ENCODE measurements at places on chromosomes 1 and 21.

GRCh38 chr1:84571150-84571535 is 3.1 kb downstream of the CTBS start:
- no peak for DNase-seq

GRCh38 chr1:15156807-15157380 is 3.3 kb downstream of the TMEM51 start:
- no peak for DNase-seq

GRCh38 chr21:31281561-31281960 is 62.5 kb downstream of the TIAM1 start:
- DNase-seq = no peak

GRCh38 chr1:230800891-230801840 is 54.0 kb downstream of the CAPN9 start:
- DNase-seq = no peak

- no peak for DNase-seq
Observed at GRCh38 chr21:25179116-25179515, 428.2 kb downstream of the MRPL39 start.

DNA sequence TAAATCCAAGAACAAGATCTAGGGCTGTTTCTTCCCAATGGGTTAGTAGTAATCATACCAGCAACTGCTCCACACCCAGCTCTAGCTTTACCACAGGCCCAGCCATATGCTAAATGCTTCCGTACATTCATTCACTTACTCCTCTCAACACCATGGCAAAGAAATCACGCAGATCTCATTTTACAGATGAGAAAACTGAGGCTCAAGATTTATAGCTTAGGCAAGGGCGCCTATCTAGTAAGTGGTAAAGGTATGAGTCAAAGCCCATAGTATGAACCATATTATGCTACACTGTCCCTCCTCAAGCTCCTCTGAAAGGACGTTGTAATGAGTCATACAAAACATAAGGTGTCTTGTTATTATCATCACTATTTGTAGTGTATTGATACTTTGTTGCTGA is 82.2 kb downstream of the NIBAN1 start:
- no peak for DNase-seq

DNA sequence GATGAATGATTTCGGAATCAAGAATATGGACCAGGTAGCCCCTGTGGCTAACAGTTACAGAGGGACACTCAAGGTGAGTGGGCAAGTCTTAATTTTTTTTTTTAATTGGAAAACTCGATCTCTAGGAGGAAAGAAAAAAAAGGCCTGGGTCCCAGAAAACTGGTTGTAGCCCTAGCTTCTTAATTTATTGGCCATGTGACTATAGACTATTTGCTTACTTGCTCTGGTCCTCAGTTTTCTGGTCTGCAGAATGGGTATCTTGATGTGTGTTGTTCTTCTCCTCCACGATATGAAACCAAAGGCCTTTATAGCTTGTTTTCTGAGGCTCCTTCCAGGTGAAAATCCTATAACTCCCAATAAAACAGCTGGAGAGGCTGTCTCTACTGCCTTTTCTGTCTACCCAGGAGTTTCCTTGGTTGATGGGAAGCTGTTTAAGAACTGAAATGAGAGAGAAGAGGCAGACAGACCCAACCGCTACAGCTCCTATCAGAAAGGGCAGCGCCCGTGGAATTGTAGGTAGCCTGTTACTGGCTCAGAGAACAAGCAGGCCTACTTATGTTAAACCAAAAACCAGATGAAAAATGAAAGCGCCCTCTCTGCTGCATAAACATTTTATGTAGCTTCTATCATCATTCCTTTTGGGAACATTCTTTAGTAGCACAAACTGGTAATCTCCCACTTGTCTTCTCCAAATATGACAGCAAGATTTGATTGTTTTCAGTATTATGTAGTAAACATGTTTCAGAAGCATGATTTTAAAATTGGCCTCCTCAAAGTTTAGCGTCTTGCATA is 4.5 kb downstream of the ETS2 start:
- no peak for DNase-seq

DNA sequence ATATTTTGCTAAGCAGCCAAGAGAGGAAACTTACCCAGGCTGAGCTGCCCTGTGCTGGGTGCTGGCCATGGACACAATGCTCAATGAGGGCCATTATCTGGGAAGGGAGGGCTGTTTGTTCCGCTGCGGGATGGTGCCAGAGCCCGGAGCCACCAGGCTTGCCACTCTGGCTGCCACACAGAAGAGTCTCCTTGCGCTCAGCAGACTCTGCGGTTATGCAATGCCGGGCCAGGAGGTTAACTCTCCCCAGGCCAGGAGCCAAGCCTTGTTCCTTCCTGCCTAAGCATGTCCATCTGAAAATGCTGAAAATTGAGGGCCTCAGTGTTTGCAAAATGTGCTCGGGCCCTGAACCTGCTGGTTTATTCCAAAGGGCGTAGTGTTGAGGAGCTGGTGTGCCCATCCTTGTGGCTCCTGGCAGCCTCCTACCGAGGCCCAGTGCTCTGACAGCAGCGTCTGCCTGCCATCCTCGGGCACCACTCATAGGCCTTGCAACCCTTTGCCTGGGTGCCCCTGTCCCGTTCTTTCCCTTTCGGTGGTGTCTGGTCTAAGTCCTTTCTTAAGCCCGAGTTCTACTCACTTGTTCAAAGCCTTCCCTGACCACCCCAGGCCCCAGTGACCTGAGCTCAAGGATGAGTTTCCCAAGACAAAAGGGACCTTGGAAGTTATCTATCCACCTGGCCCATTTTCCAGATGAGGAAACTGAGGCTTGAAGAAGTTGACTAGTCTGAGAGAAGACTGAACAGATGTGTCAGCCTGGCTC is 133.8 kb upstream of the EDN2 start:
- DNase-seq = no peak

GRCh38 chr21:46216132-46216747 is 12.3 kb downstream of the LSS start:
- no peak for DNase-seq

- DNase-seq = peak; percentile 17
Observed at GRCh38 chr1:56645677-56646305, 677 bp downstream of the PRKAA2 start.

DNA sequence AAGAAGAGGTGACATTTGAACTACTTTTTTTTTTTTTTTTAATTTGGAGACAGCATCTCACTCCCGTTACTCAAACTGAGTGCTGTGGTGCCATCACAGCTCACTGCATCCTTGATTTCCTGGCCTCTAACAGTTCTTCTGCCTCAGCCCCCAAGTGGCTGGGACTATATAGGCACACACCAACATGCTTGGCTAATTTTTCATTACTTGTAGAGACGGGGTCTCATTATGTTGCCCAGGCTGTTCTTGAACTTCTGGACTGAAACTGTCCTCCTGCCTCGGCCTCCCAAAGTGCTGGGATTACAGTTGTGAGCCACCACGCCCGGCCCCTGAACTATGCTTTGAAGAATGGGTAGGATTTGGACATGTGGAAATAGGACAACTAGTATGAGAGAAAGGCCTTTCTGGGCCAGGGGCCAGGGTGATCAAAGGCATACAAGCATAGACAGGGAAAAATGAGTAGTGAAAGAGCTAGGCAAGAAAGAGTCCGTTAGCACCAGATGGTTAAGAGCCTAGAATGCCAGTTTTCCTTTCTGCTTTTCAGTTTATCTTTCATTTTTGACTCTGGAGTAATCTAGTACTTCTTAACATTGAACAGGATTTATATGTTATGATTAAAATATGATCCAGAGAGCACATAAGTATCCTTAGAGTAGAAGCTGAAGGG is 6.3 kb downstream of the RABGAP1L start:
- DNase-seq = no peak

DNA sequence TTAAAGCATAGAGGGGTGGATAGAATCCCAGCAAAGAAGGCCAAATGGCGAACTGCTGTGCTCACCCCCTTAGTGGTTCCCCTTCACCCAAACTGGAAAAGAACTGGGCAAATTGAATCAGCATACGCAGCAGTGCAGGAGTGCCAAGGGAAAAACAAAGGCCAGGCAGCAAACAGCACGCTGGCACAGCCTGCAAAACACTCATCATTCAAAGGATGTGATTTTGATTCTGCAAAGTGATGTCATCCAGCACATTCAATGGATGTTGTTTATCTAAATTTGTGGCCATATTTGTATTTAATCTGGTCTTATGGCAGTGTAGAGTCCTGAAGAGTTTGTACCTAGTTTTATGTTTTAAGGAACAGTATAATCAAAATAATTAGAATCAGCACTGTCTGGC is 71.8 kb upstream of the ECE1 start:
- DNase-seq = no peak

Measured in HuH-7 (cell line).